ENCODE measurements at places on chromosomes 5 and 9. TPM values are rescaled to one million over a fixed set of nuclear protein-coding genes. Genes with fewer than 3 reads are reported as not detected.

DNA sequence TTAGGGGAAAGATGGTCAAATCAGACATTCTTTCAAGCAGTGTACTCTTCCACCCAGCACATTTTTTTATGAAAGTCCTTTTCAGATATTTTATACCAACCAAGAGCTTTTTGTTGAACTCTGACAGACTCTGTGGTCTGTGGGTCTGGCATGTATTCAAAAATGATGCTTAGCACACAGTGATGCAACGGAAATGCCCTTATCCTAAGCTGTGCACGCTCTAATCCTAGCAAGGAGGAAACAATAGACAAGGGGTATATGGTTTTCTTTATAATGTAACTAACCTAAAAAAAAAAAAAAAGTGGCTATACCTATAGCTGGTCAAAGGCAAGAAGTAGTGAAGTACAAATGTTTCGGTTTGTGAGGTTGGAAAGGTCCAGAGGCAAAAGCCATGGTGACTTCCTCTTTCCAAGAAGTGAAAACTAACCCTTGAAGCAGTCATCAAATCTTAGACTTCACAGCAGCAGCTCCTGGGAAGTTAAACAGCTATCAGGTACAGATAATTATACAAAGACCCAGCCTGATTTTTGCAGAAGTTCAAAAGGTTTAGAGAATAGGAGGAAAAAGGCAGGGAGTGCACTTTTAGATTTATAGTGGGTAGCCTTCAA is 82.5 kb downstream of the SEMA6A start:
- no peak for DNase-seq

PCDHGA7 gene
- total RNA-seq = 1.3 TPM

- no peak for DNase-seq
These were observed 79.5 kb downstream of the RFX3 start for GRCh38 chr9:3446313-3446712.

GRCh38 chr5:68432682-68433081 is 217.1 kb downstream of the PIK3R1 start:
- no peak for DNase-seq

GRCh38 chr5:154714266-154714986 is 40.8 kb upstream of the LARP1 start:
- no peak for DNase-seq

GRCh38 chr5:80220245-80220897 is 35.5 kb downstream of the SERINC5 start:
- DNase-seq = no peak

DNA sequence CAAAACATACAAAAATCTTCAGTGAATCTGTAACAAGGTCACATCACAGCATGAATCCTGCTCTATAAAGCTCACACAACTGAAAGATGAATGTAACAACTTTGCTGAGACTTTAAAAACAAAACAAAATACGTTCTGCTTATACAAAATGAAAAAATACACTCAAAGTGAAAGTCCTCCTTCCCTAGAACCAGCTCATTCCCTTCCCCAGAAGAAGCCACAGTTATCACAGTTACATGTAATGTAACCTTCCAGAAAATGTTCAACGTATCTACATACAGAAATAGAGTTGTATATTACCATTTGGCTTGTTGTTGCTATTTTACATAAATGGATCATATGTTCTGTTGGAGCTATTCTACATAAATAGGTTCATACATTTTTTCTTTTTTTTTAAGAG is 2.6 kb downstream of the AUH start:
- no peak for DNase-seq

DNA sequence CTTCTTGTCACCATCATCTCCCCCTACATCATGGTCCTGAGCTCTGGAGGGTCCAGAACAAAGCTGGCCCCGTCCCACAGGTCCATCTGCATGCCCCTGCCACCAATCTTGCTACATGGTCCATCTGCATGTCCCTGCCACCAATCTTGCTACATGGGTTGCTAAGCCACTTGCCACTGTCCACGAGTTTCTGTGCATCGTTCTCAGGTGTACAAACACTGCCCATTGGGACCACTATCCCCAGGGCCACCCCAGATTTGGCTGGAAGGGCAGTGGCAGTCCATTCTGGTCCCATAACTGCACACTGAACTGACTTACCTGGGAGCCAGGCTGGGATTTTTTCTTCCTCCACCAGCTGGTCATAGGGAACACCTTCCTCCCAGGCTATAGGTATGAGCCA is 8.0 kb upstream of the LAMC3 start:
- DNase-seq = no peak

- no peak for DNase-seq
These were observed 109.2 kb downstream of the RAPGEF6 start for GRCh38 chr5:131525805-131526204.

DNA sequence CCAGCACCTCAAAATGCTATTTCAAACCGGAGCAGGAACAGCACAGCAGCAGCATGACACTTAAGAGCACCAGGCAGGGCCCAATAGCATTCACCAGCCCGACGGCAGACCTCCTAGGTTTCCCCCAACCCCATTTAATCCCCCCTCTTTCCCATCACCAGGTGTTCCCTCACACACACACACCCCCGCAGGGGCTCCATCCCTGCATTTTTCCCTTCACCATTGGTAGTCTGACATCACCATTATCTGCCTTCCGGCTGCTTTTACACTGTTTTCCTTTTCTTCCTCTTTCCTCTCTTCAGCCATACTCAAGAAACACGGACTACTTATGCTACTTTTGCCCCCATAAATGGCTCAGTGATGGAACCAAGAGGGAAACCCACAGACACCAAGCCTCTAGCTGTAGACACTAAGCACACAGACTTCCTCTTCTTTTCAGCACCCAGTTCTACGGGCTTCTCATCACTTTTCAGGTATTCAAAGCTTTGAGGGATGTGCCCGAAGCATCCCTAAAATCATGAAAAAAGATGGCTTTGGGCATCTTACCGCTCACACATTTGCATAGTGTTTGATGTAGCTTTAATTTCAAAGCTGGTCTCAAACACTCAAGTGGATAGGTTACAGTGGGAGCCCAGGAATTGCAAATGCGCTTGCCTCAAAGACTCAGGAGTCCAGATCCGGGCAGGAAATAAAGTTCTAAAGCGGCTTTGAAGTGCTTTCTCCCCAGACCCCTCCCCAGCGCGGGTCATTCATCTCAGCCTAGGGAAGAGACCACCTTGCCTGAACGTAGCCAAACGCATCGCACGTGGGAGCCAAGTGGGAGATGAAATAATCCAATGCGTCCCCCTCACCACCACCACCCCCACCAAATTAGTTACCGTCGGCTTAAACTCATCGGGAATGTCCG is 141.5 kb downstream of the TSSK1B start:
- DNase-seq = no peak

DNA sequence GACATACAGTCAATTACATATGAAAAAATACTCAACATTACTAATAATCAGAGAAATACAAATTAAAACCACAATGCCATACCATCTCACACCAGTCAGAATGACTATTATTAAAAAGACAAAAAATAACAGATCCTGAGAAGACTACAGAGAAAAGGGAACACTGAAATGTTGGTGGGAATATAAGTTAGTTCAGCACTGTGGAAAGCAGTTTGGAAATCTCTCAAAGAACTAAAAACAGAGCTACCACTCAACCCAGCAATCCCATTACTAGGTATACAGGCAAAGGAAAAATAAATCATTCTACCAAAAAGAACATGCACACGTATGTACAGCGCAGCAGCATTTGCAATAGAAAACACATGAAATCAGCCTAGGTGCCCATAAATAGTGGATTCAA is 41.6 kb upstream of the CCNG1 start:
- DNase-seq = no peak

DNA sequence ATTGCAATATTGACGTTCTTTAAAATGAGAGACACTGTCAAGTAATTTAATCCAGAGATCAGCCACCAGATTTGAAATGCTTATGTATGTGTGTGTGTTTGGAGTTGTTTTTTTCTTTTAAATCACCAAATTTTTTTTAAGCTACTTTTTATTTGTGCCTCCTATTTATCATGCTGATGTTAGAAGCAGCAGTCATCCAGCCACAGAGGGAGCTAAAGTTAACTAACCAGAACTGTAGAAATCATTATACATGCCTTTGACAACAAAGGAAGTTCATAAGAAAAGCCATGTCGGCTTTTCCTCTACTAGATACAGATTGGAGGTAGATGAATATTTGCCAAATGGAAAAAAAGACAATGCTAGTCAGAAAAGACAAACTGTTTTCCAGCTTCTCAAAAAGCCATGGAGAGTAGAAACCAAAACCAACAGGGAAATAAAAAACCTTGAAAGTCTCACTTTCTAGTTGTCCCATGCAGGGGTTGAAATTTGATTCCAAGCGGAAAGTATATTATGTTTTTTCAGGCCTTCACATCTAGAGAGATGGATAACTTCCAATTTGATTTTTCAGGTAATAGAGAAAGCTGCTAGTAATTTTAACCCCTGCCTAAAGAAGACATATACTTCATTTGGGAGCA is 4.5 kb downstream of the PURA start:
- no peak for DNase-seq

GRCh38 chr5:119342406-119342805 is 13.4 kb upstream of the TNFAIP8 start:
- DNase-seq = no peak

- no peak for DNase-seq
These were observed 19.9 kb downstream of the PPP3R2 start for GRCh38 chr9:101574731-101575333.

- no peak for DNase-seq
These were observed 72.1 kb downstream of the FEM1C start for GRCh38 chr5:115472271-115473025.

- no peak for DNase-seq
These were observed 346.2 kb upstream of the CTNND2 start for GRCh38 chr5:12250454-12250853.

SLC34A1 gene
- total RNA-seq = not detected

DNA sequence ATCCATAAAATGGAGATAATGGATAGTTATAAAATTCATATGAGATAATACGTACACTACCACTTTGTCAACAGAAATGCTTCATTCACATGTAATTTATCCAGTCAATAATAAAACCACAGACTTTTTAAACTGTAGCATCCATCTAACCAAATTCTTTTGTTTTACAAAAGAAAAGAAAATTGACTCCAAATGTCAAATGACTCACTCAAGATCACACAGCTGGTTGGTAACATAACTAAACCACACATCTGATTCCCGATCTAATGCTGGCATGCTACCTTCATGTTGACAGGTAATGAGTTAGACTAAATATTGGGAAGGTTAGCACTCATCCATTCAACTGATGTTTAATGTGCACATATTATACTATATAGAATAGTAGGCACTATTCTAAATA is 4.9 kb downstream of the FRMD3 start:
- no peak for DNase-seq

DNA sequence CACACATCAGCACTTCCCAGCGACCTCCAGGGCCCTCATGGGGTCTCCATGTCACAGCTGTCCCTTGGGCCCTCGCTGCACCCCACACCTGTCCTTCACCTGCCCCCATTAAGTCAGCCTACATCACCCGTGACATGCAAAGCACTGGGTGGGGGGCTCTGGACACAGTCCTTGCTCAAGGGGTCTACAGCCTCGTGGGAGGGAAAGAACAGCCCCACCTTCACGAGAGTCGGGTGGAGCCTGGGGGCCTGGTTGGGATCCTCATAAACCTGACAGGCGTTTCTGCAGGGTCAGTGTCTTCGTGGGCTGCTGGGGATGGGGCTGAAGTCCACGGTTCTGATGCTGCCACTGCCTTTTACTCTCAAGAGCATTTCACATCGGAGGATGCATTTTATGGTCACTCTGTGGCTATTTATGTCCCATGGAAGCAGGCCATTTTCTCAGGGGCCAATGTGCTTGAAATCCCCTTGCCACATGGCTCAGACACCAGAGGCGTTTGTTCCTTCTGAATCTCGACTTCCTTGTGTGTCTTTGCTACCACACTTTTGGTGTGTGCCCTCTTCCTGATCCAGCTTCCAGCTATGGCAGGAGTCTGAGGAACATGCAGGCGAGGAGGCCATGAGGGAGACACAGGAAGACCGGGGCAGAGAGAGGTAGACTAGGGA is at the start of gene OR2V1:
TSS of gene OR2V1 (minus strand) at position 338 of the 665 bp plus-strand sequence. CDS start 5,865 bp downstream, outside the sequence.
- DNase-seq = no peak

STK10 gene
- total RNA-seq = 276 TPM

- DNase-seq = no peak
These were observed 75.7 kb upstream of the SMIM23 start for GRCh38 chr5:171709930-171710329.

DNA sequence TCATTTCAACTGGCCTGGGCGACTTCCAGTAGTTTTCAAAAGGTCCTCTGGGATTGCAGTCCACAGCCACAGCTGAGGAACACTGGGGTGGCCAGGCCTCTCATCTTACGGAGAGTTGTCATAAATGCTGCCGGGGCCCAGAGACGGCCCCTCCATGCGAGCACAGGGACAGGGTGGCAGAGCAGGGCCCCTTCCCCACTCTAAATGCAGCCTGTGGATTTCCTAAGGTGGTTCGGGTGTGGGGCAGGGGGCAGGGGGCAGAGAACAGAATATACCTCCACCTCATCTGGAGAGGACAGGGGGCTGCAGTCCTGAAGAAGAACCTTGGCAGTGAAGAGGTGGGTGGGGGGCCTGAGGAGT is 113.6 kb upstream of the TBC1D2 start:
- DNase-seq = no peak

PCDH1 gene
- not detected for total RNA-seq

OLFML2A gene
- total RNA-seq = 0.73 TPM

DNA sequence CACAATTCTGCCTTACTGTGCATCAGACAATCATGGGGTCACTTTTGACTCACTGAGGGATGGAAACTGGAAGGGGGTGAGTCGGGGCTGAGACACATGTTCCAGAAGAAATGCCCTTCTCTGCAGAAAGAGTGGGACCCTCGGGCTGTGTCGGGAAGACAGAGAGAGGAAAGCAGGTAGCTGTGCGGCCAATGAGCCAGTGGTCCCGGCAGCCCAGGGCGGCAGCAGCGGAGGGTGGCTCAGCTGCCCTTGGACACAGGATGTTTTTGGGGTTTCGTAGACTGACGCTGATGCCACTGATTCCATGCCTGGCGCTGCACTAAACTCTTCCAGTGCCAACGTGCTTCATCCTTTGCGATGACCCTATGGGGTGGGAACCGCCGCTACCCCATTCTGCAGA is 78.4 kb upstream of the PPP1R26 start:
- no peak for DNase-seq

PCDHB2 gene
- not detected for total RNA-seq

DNA sequence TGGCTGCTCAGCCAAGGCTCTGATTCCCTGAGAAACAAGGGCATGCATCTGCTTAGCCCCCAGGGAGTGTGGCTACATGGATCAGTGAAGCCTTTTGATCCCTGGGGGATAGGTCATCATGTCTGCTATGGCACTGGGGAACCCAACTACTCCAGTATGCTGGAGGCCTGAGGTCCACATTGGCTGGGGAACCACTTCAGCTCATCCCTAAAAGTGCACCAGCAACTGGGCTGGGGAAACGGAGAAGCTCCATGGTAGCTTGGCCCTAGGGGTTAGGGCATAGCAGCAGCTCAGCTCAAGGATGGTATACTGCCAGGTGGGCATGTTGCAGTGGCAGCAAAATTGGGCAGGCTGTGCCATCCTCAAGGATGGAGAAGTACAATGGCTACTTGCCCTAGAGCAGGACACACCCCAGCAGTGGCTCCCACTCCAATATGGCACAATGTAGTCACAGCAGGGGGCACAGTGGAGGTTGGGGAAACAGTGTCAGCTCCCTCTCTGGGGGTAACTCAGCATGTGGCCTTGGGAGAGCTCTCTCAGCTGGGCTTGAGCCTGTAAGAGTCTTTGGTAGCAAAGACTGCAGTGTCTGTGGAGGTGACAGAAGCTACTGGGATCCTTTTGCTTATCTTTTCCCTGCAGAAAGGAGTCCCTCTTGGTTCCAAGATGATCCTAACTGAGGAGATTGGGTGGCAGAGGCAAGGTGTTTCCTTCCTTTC is 111.5 kb upstream of the FSTL4 start:
- no peak for DNase-seq
